ENCODE measurements at places on chromosomes 5 and 9.

DNA sequence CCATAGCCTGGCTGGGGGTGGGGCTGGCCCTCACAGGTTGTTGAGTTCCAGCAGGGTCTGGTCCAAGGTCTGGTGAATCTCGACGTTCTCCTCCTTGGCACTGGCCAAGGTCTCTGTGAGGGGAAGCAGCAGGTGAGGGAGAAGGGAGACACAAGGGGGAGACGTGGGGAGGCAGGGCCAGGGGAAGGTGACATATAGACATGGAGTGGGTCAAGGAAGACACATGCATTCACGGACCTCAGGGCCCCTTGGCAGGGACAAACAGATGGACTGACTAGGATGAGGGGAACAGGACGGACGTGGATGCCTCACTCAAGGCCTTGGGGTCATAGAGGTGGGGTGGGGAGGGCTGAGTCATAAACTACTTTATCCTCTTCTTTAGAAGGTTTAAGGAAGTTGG, 7.7 kb downstream of the TPM2 start:
- DNase-seq, result no peak

DNA sequence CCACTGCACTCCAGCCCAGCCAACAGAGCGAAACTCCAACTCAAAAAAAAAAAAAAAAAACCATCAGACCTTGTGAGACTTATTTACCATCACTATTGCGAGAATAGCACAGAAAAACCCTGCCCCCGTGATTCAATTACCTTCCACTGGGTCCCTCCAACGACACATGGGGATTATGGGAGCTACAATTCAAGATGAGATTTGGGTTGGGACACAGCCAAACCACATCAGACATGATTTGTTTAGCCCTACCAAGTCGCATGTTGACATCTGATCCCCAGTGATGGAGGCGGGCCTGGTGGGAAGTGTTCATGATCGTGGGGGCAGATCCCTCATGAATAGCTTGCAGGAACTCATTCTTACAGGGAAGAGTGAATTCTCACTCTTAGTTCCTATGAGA, 26.6 kb downstream of the MYO10 start:
- DNase-seq, result no peak

- no peak for DNase-seq
Observed at GRCh38 chr9:135500071-135500524, 384 bp upstream of the MRPS2 start.

DNA sequence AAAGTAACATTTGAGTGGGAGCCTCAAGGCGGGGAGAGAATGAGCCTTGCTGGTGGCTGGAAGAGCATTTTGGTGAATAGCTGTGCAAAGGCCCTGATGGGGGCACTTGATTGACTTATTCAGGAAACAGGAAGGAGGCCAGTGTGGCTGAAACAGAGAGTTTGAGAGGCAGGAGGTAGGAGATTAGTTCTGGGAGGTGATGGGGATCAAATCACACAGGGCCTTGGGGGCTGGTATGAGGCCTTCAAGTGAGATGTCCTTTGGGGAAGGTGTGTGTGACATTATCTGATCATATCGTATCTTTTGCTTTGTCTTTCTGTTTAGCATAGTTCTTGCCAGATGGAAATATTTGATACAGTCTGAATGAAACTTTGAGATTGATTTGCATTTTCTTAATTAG, 172.3 kb downstream of the TENT4A start:
- no peak for DNase-seq

GRCh38 chr5:8773046-8773615, 772.7 kb downstream of the SEMA5A start:
- no peak for DNase-seq

DNA sequence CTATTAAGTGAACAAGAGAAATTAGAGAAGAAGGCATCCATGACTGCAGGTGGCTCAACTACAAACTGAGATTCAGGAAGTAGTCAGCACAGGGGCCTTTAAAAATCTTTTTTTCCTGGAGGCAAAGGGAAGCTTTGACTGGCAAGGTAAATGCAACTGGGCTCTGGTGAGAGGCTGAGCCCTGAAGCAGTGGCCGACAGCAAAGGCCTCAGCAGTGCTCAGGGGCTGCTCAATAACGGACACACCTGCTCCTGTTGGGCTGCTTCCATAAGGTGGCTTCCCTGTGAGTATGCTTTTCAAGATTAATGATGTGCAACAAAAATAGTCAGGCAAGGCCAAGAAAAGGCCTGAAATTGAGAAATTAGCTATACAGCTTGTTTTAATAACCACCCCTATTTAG, 134.2 kb upstream of the RGMB start:
- no peak for DNase-seq

Data from stimulated activated CD4-positive, alpha-beta T cell treated with anti-CD3 and anti-CD28 coated beads, Interleukin-2, amount 100 ng/mL, for 24 hours (primary cell).